ENCODE measurements at places on chromosomes 5 and 9. TPM values are rescaled to one million over a fixed set of nuclear protein-coding genes. Genes with fewer than 3 reads are reported as not detected.

Gene RELL2
- 3.4 TPM for total RNA-seq

Gene CCL27
- total RNA-seq: not detected

Gene CCL28
- total RNA-seq: 0.09 TPM

Gene SHISAL2B
- not detected for total RNA-seq

Gene ARID3C
- 0.20 TPM for total RNA-seq

Gene MARCHF11
- total RNA-seq: not detected

Gene CORO2A
- 1.6 TPM for total RNA-seq

Gene SARDH
- 0.12 TPM for total RNA-seq

Gene SPOCK1
- 24.2 TPM for total RNA-seq

Gene CDC25C
- total RNA-seq: 9.1 TPM

Gene PCDHA7
- 0.07 TPM for total RNA-seq

Gene ATP10B
- not detected for total RNA-seq

Gene POMT1
- 17.9 TPM for total RNA-seq

Gene CMBL
- total RNA-seq: 19.1 TPM

Gene IL17B
- not detected for total RNA-seq

Gene CD14
- total RNA-seq: 3.4 TPM

Gene PCDHB2
- 3.4 TPM for total RNA-seq

Gene HTR1A
- total RNA-seq: not detected

Gene ANXA2R
- total RNA-seq: 3.1 TPM

Gene SPINK7
- not detected for total RNA-seq
